ENCODE measurements at places on chromosomes 5 and 9. TPM values are rescaled to one million over a fixed set of nuclear protein-coding genes. Genes with fewer than 3 reads are reported as not detected.

DNA sequence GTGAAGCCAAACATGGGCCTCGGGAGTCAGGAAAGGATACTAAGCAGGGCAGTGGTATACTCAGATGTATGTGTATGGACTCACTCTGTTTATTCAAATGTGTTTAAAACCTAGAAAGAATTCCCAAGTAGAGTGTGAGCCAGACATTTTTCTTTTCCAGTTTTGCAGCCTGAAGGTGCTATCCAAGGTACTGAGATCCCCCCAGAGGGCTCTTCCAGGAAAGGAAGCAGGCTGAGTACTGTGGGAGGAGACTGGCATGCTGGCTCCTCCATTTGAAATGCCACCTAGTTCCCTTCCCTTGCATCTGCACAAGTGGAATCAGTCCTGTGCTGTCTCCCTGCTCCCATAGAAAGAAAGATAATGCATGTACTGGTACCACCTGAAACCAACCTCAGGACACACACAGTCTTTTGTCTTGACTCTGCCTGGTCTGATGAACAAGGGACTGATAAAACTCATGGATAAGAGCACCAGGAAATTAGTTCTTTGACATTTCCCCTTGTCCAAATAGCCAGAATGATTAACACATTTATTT lies 85.9 kb downstream of the HRH2 start:
- DNase-seq = no peak

DNA sequence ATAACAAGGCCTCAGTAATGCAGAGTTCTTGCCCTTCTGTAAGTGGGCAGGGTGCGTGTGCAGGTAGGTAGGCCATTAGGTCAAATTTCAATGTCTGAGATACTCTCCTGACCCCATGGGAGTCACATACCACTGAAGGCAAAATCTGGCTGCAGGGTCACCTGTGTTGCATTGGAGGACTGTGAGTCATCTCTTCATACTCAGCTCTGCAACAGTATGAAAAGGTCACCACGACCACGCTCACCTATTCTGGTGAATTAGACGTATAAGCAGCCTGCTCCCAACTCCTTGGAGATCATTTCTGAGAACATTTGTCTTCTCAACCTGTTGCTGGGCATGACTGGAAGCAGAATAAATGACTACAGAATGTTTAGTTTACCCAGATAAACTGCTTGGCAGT lies 599.8 kb downstream of the PDE4D start:
- DNase-seq = no peak

DNA sequence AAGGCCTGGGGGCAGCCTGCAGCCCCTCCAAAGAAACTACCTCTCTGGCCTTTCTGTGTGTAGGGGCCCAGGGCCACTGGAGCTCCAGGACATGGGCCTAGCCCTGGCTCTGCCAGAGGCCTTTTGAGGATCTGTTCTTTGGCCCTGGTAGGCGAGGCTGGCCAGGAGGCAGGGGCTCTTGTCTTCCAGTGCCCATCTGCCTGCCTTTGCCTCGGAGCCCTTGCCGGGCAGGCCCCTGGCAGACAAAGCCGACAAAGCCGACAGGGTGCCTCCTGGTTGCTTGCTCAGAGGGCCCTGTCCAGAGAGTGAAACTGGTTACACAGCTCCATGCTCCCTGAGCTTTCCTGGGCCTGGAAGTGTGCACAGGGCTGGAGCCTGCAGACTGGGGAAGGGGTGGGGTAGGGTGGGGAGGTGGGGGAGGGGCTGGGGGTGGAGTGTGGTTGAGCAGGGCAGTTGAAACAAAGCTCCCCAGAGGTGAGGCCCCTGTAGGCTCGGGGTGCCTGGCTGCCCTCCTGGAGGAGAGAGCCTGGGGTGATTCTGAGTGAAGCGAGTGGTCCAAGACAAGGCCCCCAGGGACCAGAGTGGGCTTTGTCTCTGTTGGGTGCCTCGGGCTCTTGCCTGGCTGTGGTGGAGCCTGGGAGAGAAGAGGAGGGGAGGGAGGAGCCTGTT lies 29.3 kb downstream of the PTPA start:
- DNase-seq = peak; percentile 29

GRCh38 chr5:36743891-36744772 lies 132.4 kb upstream of the NIPBL start:
- no peak for DNase-seq

Gene TRIP13
- total RNA-seq = 1.7 TPM

DNA sequence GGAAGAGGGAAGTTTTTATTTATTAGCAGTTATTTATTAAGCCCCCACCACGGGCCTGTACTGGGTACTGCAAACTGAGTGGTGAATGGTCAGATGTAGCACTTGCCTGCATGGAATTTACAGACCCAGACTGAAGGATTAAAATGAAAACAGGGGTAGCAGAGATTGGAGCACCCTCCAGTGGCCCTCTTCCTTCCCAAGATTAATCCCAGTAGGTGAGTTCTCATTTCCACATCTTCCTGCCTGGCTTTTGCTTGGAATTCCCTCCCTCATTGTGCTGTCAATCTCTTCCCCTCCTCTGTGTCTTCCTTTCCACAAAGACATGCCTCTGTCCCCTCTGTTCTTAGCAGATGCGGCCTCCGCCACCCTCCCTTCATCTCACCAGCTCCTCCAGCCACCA lies 39.2 kb downstream of the MVB12B start:
- no peak for DNase-seq

DNA sequence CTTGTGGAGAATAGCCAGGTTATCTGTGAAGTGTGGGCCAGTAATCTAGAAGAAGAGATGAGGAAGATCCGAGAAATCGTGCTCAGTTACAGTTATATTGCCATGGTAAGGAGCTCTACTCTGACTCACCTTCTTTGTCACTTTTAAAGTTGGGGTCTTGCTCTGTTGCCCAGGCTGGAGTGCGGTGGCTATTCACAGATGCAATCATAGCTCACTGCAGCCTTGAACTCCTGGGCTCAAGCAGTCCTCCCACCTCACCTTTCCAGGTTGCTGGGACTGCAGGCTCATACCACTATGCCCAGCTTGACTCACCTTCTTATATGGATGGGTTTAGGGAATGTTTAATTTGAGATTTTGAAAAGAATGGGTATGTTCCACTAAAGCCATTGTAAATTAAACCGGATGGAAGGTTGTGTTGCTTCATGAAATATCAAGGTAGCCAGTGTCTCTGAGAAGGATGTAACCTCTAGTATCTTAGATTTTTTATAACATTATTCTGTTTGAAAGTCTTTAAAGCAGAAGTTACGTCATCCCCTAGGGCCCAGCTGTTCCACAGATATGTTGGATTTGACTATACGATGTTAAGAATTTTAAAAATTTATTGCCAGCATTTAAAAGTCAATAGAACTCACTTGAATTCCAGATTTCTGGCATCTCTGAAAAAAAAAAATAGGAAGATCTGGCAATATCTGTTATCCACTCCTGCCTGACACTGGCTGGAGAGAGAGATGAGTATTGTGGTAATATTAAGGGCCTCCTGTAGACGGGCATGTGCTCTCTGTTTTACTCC lies 5.1 kb downstream of the CNOT8 start:
- no peak for DNase-seq

GRCh38 chr9:20292002-20292401 lies 330.3 kb downstream of the MLLT3 start:
- DNase-seq = no peak

DNA sequence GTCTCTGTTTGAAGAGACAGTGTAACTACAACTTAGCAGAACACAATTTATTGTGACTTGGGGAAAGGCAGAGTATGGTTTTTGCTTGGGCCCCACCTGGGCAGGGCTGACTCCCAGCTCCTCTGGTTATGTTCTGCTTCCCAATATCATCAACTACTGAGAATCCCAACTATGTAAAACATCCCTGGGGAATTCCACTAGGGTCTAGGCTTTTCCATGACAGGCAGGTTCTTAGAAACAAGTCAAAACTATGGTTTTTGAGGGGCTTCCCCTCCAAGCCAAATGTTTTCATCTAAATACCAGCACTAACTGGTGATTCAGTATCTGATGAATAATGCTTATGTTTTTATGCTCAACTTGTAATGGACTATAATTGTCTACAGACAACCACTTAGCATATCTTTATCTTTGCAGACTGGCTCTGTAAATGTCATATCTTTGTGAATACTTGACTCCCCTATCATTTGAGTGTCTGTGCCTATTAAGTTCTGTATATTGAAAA lies 409.5 kb downstream of the PDE4D start:
- DNase-seq = no peak

DNA sequence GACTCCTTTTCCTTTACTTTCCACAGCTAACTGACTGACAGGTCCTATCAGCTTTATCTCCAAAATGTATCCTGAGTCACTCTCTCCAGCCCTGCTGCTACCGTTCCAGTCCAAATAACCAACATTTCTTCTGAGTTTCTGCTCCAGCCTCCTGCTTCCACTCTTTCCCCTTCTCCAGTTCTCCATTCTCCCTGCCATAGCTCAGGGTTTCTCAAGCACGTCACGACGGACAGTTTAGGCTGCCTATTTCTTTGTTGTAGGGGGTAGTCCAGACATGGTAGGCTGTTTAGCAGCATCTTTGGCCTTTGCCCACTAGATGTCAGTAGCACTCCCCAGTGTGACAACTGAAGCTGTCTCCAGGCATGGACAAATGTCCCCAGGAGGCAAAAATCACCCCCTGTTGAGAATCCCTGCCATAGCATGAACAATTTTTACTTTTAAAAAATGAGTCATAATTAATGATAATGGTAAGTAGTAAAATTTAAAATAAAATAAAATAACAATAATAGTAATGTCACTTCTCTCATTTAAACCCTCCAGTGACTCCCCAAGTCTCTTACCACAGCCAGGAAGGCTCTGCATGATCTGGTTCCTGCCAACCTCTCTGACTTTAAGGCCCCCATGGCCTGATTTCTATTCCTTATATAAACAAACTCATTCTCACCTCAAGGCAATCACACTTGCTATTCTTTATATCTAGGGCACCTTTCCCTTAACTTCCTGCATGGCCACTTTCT lies 105.4 kb upstream of the FER start:
- DNase-seq = peak; percentile 64

- DNase-seq = no peak
Measured at GRCh38 chr5:89208811-89209210, 325.8 kb upstream of the MEF2C start.

Gene PCDHGA1
- 0.53 TPM for total RNA-seq

- DNase-seq = no peak
Measured at GRCh38 chr9:89986190-89986589, 381.4 kb downstream of the GADD45G start.

DNA sequence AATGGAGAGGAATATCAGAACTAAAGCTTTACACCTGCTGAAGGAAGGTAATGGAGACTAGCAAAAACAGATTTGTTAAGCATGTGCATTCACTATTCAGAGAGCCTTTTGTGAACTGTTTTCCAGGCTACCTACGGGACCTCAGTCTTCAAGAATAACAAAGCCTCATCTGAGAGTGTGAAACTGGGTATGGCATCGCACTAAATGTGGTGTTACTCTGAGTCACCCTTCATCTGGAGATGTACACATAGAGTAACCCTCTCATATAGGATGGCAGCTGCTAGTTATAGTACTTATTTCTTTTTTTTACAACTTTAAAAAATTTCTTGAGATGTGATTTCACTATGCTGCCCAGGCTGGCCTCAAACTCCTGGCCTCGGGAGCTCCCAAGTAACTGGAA lies 306.8 kb downstream of the ZNF608 start:
- DNase-seq = no peak

GRCh38 chr5:17359451-17360011 lies 138.5 kb upstream of the TAF11L2 start:
- no peak for DNase-seq

Gene MARVELD2
- 1.7 TPM for total RNA-seq

DNA sequence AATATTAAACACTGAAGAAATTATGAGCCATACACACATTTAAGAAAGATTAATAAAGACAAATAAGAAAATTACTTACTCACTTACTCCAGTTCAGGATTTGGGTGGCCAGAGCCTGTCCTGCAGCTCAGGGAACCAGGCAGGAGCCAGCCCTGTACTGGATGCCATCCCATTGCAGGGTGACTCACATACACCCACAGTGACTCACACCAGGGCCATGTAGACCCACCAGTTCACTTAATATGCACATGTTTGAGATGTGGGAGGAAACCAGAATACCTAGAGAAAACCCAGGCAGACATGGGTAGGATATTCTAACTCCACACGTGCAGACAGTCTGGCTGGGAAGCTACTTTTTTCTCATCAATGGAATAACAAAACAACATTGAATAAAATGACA lies 49.6 kb upstream of the ADRB2 start:
- no peak for DNase-seq

DNA sequence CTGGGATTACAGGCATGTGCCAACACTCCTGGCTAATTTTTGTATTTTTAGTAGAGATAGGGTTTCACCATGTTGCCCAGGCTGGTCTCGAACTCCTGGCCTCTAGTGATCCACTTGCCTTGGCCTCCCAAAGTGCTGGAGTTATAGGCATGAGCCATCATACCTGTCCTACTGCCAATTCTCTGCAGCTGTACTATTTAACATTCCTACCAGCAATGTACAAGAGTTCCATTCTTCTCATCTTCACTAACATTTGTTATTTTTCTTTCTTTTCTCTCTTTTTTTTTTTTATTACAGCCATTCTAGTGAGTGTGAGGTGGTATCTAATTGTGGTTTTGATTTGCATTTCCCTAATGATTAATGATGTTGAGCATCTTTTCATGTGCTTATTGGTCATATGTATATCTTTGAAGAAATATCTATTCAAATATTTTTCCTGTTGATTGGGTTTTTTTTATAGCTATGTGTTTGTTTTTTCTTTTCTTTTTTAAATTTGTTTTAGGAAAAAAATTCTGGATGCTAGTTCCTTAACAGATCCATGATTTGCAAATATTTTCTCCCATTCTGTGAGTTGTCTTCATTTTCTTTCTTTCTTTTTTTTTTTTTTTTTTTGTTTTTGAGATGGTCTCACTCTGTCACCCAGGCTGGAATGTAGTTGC lies 17.4 kb downstream of the ANKHD1 start:
- no peak for DNase-seq

- no peak for DNase-seq
Measured at GRCh38 chr9:127498298-127498697, 47.0 kb downstream of the LRSAM1 start.

DNA sequence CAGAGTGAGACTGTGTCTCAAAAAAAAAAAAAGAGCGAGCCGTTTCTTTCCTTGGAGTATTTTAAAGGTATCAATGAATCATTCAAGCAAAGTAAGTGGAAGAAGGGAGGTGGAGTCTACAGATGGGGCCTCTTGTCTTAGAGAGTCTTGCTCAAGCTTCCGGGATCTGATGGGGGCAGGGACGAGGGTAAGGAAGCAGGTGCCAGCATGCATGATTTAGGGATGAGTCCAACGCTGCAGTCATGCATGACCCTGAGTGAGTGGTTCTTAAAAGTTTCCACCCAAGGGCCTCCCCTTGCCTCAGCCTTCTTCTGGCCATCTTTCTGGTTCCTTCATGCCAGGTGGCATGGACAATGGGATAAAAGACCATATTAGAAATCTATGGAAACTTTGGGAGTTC lies 79.6 kb downstream of the MYO10 start:
- no peak for DNase-seq

DNA sequence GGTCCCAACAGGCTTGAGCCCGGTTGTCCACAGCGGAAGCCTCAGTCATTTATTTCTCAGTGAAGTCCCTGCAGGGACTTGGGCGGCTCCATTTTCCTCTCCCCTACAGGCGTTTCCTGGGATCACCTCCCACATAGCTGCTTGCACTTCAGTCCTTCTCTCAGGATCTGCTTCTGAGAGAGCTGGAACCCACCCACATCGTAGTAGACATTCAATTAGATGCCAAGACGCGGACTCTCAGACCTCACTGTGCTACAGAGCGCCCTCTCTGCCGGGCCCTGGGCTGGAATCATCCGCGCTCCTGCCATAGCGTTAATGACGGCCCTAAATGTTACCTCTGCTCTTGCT lies 54.0 kb upstream of the ROR2 start:
- DNase-seq = no peak

Gene STKLD1
- total RNA-seq = 2.7 TPM
